ENCODE measurements at places on chromosomes 6 and 20.

DNA sequence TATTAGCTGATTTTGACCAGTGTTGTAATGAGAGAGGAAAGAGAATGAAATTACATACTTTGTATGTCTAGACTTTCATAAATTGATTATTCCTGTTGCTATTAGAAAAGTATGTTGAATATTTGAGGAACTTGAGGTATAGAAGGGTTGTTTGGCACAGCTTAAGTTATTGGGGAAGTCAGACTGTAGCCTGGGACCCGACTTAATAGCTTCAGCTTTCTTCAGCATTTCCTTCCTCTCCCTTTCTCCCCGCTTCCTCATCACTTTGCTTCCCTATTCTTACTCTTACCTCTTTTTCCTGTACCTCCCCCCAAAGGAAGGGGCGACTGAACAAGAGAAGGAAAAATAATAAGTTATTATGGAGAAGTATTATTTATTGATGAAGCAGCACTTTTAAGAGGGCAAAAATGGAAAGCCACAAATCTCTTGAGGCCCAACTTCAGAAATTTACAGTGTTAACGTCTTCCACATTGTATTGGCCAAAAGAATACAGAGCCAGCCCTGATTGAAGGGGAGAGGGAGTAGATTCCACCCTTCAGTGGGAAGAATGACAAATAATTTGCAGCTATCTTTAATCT is 7.4 kb downstream of the SENP6 start:
- DNase-seq = no peak

GRCh38 chr6:131116755-131117360 is 18.4 kb upstream of the AKAP7 start:
- DNase-seq = no peak

- DNase-seq = no peak
These were observed 8.8 kb upstream of the MOG start for GRCh38 chr6:29647927-29648642.

DNA sequence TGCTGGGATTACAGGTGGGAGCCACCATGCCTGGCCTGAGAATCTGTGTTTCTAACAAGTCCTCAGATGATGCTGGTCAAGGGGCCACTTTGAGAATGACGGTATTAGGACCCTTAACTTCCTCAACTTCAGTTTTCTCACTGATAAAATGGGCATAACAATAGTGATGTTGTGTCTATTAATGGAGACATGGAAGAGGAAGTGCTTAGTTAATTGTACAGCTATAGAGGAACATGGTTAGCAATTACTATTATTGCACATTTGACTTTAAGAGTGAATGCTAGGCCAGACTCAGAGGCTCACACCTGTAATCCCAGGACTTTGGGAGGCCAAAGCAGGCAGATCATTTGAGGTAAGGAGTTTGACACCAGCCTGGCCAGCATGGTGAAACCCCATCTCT is 12.7 kb downstream of the DPPA5 start:
- DNase-seq = no peak

DNA sequence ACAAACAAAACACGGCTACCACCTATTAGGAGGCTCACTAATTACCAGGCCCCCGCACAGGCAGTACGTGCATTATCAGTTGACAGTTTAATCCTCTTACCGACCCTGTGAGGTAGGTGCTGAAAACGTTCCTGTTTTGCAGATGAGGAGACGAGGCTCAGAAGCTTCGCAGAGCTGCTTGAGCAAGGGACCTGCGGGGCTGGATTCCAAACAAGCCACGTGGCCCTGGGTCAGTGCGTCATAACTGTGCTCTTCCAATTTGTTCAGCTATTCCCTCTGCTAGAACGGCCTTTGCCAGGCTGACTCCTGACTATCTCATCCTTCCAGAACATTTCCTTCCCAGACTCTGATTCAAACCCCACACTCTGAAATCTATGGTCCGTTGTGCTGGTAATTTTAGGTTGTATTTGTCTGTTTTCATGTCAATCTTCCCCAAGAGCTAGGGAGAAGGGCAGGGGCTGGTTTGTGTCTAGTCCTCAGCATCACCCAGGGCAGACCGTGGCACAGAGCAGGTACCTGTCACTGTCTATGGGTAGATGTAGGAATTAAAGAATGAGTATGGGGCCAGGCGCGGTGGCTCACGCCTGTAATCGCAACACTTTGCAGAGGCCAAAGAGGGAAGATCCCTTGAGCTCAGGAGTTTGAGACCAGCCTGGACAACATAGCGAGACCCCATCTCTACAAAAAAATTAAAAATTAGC is 28.8 kb upstream of the TLDC2 start:
- DNase-seq = no peak
